ENCODE measurements at places on chromosomes 1 and 21.

DNA sequence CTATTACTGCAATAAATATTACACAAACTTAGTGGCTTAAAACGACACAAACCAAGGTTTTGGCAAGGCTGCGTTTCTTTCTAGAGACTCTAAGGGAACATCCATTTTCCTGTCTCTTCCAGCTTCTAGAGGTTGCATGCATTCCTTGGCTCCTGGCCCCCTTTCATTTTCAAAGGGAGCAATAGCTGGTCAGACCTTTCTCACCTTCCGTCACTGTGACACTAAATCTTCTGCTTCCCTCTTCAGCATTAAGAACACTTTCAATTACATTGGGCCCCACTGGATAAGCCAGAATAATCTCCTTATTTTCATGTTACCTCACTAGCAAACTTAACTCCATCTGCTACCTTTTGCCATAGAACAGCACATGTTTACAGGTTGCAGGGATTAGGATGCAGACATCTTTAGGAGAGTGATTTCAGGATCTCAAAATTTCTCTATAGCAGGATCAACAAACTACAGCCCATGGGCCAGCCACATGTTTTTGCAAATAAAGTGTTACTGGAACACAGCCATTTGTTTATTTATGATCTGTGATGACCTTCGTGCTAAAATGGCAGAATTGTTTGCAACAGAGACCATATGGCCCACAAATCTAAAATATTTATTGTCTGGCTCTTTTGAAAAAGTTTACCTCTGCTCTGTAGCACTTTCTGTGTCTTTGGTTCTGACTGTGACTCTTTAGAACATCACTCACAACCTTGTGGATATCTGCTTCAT is 221.5 kb upstream of the SGIP1 start:
- DNase-seq, result no peak

- DNase-seq, result no peak
Observed at GRCh38 chr21:42289926-42290325, 25.3 kb downstream of the TFF3 start.

DNA sequence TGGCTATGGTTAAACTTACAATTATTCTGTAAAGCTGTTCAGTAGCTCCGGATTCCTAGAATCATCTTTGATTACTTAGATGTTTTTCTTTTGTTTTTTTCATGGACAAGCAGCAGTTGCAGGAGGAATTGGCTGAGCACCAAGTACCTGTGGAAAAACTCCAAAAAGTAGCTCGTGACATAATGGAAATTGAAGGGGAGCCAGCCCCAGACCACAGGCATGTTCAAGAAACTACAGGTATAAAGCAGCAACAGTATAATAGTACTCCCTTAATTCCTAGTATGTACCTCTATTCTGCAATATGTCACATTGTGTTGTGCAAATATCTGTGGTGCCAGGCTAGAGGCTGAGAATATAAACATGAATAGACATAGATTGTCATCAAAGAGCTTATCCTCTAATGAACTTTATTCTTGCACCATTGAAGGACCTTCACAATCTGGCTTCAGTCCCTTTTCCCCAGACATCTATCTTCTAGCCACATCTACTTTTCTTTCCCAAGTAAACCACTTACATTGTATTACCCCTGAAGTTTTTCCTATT is 132.3 kb upstream of the BMP8A start:
- no peak for DNase-seq

DNA sequence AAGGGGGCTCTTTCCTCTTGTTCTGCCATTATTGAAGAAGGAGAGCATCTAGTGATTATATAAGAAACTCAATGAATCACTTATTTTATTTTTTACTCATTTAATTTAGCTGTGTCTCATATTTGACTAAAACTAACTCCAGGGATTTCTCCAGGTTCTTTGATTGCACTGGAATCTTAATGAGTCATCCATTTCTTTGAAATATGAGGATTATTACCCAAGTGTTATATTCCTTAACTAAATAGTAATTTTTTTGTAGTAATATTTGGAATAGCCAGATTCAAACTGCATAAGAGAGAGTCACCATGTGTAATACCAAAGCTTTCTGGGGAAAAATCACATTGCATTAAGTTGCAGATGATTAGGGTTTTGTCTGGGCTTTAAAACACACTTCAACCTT is 59.5 kb downstream of the NTMT2 start:
- DNase-seq, result no peak

- no peak for DNase-seq
Observed at GRCh38 chr1:197808880-197809279, 33.6 kb upstream of the DENND1B start.

DNA sequence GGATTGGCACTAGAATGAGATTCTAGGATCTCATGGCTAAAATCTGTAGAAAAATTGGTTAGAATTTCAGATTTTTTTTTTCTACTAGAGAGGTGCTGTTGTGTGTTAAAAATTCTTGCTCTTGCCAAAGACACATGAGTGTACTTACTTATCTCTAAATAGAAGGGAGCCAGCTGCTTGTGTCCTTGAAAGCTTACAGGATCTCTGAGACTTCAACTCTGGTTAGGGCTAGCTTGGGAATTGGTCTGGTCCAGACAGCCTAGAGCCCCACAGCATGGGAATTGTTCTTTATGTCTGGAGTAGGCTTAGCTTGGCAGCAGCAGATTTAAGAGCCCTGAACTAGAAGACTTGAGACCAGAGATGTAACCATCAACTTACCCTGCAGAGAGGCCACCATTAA is 37.3 kb downstream of the MACO1 start:
- no peak for DNase-seq

DNA sequence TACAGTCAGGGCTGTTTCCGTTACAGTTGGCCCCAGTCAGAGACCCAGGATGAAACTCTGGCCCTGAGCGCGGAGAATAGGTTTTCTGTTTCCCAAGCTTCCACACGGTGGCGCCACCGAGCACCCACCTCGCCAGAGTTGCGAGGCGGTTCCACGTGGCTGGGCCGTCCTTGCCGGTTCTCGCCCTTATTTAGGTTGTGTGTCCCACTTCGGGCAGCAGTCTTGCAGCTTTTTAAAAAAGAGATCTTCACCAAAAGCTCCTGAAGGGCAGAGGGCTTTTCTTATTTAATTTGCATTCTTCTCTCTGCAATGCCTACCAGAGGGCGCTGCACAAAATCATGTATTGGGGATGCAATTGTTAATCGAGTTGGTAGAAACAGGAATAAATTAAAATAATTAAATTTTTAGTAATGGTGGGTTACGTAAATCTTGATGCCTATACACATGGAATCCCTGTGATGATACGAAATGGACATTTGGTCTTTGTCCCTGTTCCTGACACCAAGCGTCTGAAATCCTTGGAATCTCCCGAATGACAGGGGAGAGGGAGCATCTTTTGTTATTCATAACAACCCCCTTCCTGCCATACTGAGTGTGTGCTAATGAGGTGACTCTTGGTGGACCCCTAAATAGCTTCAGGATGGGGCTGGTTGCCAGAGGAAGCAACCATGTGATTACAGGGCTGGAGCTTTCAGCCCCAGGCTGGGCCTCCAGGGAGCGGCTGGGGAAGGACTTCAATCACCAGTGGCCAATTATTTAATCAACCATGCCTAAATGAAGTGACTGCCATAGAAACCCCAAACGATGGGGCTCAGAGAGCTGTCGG is 5.6 kb upstream of the S100A7 start:
- peak; percentile 28 for DNase-seq

DNA sequence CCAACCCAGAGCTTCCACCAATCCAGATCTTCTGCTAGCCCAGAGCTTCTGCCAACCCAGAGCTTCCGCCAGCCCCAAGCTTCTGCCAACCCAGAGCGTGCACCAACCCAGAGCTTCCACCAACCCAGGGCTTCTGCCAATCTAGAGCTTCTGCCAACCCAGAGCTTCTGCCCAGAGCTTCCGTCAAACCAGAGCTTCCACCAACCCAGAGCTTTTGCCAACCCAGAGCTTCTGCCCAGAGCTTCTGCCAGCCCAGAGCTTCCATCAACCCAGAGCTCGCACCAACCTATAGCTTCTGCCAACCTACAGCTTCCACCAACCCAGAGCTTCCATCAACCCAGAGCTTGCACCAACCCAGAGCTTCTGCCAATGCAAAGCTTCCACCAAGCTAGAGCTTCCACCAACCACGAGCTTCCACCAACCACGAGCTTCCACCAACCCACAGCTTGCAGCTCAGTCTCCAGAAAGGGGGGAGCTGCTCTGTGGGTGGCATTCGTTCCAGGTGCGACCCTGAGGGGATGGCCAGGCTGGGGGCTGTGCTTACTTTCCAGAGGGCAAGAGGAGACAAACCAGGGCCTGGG is 23.8 kb downstream of the CRYAA start:
- DNase-seq, result no peak

GRCh38 chr1:206676499-206676898 is 8.2 kb upstream of the MAPKAPK2 start:
- no peak for DNase-seq

DNA sequence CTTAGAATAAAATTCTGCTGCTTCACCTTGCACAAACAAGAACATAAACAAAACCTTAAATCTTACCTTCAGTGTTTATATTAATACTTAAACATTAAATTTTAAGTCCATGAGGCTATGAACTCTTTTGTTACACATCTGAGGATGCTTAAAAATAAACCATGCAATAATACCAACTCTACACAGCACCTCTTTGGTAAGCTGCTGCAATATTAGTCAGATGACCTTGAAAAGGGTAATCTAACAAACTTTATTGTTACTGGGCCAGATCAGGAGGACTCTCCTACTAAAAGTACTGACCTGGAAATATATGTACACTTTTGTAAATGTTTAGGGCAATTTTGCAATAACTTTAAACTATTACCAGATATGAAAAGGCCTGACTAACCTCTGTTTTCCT is 763 bp downstream of the SIKE1 start:
- no peak for DNase-seq

GRCh38 chr21:46017148-46017547 is 35.6 kb downstream of the COL6A1 start:
- no peak for DNase-seq

DNA sequence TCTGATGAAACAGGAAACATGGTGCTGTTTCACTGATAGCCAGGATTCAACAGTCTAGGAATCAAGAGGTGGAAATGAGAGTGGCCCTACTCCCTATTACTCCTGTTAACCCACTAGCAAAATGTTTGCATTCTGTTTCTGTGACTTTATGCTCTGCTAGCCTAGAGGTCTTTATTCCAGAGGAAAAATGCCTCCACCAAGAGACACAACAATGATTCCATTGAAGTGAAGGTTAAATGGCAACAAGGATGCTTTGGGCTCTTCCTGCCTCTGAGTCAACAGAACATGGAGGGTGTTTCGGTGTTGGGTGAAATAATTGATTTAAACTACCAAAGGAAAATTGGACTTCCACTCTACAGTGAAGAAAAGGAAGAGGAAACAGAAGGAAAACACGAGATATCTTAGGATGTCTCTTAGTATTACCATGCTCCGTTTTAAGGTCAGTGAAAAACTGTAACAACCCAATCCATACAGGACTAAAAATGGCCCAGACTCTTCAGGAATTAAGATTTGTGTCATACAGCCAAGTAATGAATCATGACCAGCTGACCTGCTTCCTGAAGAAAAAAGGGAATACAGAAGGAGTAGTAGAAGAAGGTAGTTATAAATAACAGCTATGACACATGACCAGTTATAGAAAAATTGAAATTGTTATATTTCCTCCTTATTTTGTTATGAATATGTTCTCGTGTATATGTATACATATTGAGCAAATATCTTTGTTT is 1237.8 kb downstream of the NCAM2 start:
- no peak for DNase-seq

DNA sequence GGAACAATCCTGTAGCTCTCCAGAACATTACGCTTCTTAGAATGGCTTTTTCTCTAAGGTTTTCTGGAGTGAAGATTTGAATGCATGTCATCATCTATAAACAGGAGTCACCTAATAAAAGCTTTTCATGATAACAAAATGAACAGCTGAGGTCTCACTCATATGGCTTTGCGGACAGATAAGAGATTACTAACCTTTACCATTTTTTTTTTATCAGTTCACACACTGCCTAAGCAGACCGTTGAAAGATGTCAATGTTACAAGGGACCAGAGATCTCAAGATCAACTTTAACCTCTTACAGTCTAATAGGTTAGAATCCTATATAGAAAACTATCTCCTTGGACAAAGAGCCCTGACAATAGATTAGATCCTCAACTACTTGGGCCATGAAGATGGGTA is 41.4 kb downstream of the SCMH1 start:
- no peak for DNase-seq

DNA sequence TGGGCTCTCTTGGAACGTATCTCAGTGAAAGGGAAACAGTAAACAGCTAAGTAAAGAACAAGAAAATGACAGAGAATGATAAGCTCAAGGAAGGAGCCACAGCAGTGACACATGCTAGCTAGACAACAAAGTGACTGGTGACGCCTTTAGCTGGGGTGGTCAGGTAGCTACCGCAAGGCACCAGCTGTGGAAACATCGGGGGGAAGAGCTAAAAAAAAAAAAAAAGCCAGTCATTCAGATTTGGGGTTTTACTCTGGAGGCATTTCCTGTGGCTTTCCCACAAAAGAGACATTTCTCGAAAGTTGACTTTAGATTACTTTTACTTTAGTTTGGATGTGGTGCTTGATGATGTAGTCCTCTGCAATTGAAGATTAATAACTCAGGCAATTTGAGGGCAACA is 2.1 kb downstream of the FHAD1 start:
- DNase-seq, result peak; percentile 43

DNA sequence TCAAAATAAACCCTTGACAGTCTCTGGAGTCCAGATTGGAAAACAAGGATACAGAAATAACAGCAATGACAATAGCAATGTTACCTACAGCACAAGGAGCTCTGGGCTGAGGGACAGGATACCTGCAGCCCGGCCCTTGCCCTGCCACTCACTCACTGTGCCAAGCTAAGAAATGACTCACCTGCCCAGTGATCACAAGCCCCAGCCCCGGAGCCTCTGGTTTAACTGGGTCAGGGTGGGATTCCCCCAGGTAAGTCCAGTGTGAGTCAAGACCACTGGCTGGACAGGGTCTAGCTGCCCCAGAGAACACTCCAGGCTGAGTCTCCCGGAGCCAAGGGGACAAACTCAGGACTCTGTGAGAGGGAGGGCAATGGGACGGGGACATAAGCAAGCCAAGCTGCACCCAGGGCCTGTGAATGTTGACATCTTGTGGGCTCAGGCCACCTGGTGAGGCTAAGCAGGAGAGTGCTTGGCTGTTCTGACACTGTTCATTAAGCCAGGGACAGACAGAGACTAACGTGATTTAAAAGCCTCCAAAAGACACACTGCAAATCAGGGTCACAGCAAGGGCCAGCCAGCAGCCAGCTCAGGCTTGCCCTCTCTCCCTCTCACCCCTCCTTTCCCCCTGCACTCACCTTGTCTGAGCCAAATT is 64.1 kb downstream of the MIS18A start:
- DNase-seq, result no peak

DNA sequence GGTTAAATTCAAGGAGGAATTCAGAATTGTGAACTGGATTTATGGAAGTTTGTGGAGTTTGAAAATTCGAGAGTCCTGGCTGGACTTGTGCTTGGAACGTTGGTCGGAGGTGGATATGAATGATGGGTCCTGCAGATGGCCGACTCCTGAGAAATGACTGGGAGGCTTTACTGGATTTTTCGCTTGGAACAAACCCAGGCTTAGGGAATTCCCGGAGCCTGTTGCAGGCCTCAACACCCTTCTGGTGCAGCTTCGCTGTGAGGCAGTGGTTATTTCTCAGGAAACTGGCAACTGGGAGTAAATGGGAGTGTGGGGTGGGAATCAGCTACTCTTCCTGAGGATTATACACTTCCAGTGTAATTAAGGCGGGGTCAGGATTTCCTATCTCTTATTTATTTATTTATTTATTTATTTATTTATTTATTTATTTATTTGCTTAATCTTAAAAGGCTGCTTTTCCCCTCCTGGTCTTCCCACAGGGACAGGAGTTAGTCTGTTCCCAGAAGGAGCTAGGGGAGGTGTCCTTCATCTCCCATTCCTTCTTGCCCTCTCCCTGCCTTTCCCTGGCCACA is 21.1 kb downstream of the MAPKAPK2 start:
- DNase-seq, result no peak
